A375 (cell line): ENCODE measurements at places on chromosomes 12 and 14. TPM values are rescaled to one million over a fixed set of nuclear protein-coding genes. Genes with fewer than 3 reads are reported as not detected.

The ARHGEF25 gene
- total RNA-seq: 22.6 and 46.8 TPM in 2 replicates

The ALG10B gene
- total RNA-seq: 10.6 and 11.4 TPM in 2 replicates

The DPPA3 gene
- total RNA-seq: not detected in 2 replicates

The EIF2S1 gene
- total RNA-seq: 230 and 285 TPM in 2 replicates

The SCNN1A gene
- total RNA-seq: 1.0 and 1.7 TPM in 2 replicates

The IL26 gene
- not detected in 2 replicates for total RNA-seq

The KLHDC1 gene
- total RNA-seq: 0.68 and 0.80 TPM in 2 replicates

The ZDHHC17 gene
- 31.6 and 50.1 TPM in 2 replicates for total RNA-seq
